A549 treated with Mapracorat at 1 μM for 4 hours (cell line): ENCODE measurements at places on chromosomes 1 and 21. TPM values are rescaled to one million over a fixed set of nuclear protein-coding genes. Genes with fewer than 3 reads are reported as not detected.

Gene C1QA
- total RNA-seq, result not detected in 5 replicates

Gene CBS
- 8.5 to 12.9 TPM (median 10.9 TPM) in 5 replicates for total RNA-seq

Gene FCRL2
- total RNA-seq, result not detected in 5 replicates

Gene TAS1R2
- total RNA-seq, result not detected in 5 replicates

Gene IARS2
- total RNA-seq, result 88.1 to 109 TPM (median 106 TPM) in 5 replicates

Gene FAM131C
- 13.7 to 19.5 TPM (median 18.8 TPM) in 5 replicates for total RNA-seq

Gene OTUD7B
- total RNA-seq, result 9.3 to 14.0 TPM (median 12.3 TPM) in 5 replicates

Gene EXO1
- 21.1 to 26.8 TPM (median 25.9 TPM) in 5 replicates for total RNA-seq

Gene LRRC39
- 0.10 to 0.15 TPM (median 0.10 TPM) in 3 of 5 replicates, not detected in the others for total RNA-seq

Gene PSRC1
- total RNA-seq, result 16.3 to 25.3 TPM (median 22.6 TPM) in 5 replicates

Gene DNALI1
- total RNA-seq, result 0.06 to 0.26 TPM (median 0.18 TPM) in 4 of 5 replicates, not detected in the other

Gene TCP10L
- 0.67 to 0.95 TPM (median 0.80 TPM) in 5 replicates for total RNA-seq

Gene SPRR1A
- total RNA-seq, result not detected in 5 replicates

Gene PTPRF
- 81.1 to 113 TPM (median 93.5 TPM) in 5 replicates for total RNA-seq

Gene LMX1A
- total RNA-seq, result not detected in 5 replicates

Gene NGF
- 1.0 to 1.7 TPM (median 1.3 TPM) in 5 replicates for total RNA-seq

Gene RALGPS2
- total RNA-seq, result 15.4 to 29.1 TPM (median 26.4 TPM) in 5 replicates

Gene TCHHL1
- total RNA-seq, result not detected in 5 replicates

Gene TFAP2E
- 0.31 to 0.83 TPM (median 0.58 TPM) in 5 replicates for total RNA-seq

Gene THEM5
- total RNA-seq, result not detected in 5 replicates

Gene EIF2D
- total RNA-seq, result 32.9 to 36.5 TPM (median 34.1 TPM) in 5 replicates

Gene ATP1A2
- 0.04 to 0.10 TPM (median 0.05 TPM) in 5 replicates for total RNA-seq

Gene CENPF
- total RNA-seq, result 63.9 to 104 TPM (median 71.6 TPM) in 5 replicates

Gene KRTAP11-1
- not detected in 5 replicates for total RNA-seq

Gene LCE2B
- not detected in 5 replicates for total RNA-seq

Gene WDTC1
- 4.7 to 8.1 TPM (median 7.1 TPM) in 5 replicates for total RNA-seq

Gene IGSF9
- total RNA-seq, result 0.13 to 0.26 TPM (median 0.23 TPM) in 5 replicates

Gene LCE1A
- not detected in 5 replicates for total RNA-seq

Gene CAPN9
- not detected in 5 replicates for total RNA-seq
